ENCODE measurements at places on chromosomes 16 and 17.
A peak's percentile ranks its signal among the peaks of the same experiment; 100 is the strongest.

- peak; percentile 18 for DNase-seq
Measured at GRCh38 chr17:6701719-6702118, 11.4 kb downstream of the SLC13A5 start.

GRCh38 chr17:39736319-39737165 lies 1.2 kb upstream of the GRB7 start:
- no peak for DNase-seq

DNA sequence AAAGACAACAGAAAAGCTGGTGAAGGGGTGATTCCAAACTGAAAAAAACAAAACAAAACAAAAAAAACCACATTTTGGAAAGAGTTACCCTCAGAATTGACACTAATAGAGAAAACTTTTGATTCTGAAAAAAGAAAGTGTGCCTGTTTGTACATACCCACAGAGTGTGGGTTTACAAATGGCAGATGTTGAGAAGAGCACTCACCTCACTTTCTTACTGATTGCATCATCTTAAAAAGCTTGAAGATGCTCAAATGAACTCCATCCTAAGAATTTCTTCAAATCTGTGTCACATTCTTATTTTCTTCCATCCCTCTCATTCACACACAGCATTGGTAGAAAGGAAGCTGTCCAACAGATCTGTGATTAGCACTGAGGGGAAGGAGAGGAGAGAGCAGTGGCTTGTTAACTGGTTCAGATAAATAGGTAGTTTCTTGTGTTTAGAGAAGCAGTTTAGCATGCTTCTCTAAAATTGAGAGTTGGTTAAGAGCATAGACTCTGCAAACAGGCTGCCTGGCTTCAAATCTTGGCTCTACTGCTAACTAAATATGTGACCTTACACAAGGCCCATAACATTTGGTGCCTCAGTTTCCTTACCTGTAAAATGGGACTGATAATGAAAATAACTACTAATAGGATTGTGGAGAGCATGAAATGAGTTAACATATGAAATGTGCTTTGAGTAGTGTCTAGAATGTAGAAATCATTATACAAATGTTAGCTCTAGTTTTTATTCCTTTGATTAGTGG lies 6.9 kb downstream of the GNAO1 start:
- no peak for DNase-seq

- no peak for DNase-seq
Measured at GRCh38 chr16:85718682-85719081, 29.9 kb upstream of the GINS2 start.

- no peak for DNase-seq
Measured at GRCh38 chr16:16096121-16096857, 127.0 kb downstream of the ABCC6 start.

DNA sequence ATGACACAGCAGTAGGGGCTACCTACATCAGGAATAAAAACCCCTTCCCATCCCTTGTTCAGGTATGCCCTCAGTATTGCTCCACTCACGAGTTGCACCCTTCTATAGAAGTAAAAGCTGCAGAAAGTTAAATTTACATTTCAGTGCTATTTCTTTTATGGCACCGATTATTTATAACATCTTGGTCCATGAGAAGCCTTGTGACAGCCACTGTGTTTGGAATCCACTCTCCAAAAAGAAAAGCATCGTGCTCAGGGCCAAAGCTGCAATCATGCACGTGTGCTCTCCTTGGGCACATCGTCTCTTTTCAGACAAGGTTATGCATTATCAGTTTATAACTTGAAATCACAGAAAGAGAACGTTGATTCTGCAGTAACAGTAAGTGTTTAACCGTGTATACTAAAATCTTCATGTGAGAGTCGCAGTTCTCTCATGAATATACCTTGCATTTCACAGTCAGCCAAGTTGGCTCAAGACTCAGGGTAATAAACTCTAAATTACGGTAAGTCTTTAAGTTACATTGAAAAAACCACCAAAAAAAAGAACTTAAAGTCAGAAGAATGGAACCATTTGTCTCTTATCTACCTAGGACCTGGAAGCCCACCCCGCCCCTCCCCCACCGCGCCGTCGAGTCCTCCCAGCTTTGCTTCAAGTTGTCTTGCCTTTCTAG lies 189.6 kb downstream of the CPPED1 start:
- DNase-seq = no peak

DNA sequence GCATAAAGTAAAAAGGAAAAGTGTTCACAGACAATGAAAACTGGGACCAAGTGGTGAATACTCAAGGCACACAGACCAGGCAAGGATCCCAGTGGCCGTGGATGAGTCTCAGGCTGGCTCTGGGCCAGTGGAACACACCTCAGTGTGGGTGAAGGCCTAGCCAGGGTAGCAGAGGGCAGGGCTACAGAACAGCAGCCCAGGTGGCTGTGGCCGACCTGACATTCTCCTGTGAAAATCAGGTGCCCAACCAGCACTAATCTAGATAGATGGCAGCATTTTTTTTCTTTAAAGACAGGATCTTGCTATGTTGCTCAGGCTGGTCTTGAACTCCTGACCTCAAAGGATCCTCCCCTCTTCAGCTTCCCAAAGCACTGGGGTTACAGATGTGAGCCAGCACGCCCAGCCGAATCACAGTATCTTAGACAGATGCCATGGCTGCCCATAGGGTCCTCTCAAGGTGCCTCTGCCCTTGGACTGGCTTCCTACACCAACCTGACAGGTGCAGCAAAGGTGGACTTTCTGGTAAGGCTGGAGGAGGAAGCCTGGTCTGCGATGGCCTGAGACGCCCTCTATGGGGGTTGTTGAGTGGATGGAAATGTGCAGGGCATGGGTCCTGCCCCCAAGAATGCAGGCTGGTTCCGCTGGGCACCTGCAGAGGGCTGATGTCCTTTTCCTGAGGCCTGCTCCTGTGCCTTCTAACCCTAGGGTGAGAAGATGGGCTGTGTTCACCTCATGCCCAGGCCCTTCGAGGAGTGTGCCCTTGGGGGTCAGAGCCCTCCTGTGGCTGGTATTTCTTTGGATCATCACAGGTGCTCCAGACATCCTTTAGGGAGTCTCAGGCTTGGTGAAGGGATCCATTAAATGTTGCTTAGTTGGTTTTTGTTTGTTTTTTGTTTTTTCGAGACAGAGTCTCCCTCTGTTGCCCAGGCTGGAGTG lies 3.8 kb upstream of the P4HB start:
- no peak for DNase-seq

DNA sequence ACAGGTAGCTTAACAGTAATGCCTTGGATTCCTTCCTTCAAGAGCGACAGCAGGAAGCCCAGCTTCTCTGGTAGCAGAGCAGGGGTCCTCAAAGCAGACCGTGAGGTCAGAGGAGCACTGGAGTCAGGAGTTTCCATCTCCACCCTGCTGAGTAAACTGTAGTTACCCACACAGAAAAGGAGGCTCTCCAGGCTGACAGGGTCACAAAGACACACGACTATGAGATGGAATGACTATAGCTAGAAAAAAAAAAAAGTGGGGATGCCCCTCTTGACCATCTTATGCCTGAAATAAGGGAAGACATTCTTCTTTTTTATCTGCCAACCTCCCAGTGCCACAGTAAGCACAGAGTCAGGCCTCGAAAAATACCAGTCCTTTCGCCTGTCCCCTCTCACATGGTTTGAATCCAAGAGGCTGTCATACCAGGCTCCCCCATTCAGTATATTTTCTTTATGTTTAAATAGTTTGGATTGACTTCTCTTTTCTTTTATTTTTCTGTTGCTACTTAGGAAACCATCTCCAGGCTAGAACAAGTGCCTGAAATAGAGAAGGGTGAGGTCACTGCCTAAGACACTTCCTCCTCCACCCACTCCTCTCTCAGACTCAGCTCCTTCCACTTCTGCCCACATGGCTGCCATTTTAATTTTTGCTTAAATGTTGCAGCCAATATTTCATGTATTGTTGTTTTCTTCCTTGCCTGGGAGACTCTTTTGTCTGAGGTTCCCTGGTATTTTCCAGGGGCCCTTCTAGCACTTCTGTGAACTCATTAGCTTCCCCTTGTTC lies 707.4 kb downstream of the MAF start:
- DNase-seq = no peak

DNA sequence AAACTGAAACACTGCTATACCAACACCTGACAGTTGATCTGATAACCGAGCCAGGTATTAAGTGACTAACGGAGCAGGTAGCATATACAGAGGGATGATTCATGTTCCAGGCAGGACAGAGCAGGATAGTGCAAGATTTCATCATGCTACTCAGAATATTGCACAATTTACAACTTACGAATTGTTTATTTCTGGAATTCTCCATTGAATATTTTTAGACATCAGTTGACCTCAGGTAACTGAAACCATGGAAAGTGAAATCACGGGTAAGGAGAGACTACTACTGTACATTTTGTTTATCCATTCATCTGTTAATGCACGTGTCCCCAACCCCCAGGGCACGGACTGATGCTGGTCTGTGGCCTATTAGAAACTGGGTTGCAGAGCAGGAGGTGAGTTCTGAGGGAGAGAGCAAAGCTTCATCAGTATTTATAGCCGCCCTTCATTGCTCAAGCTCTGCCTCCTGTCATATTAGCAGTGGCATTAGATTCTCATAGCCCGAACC lies 14.5 kb upstream of the PPM1E start:
- no peak for DNase-seq

DNA sequence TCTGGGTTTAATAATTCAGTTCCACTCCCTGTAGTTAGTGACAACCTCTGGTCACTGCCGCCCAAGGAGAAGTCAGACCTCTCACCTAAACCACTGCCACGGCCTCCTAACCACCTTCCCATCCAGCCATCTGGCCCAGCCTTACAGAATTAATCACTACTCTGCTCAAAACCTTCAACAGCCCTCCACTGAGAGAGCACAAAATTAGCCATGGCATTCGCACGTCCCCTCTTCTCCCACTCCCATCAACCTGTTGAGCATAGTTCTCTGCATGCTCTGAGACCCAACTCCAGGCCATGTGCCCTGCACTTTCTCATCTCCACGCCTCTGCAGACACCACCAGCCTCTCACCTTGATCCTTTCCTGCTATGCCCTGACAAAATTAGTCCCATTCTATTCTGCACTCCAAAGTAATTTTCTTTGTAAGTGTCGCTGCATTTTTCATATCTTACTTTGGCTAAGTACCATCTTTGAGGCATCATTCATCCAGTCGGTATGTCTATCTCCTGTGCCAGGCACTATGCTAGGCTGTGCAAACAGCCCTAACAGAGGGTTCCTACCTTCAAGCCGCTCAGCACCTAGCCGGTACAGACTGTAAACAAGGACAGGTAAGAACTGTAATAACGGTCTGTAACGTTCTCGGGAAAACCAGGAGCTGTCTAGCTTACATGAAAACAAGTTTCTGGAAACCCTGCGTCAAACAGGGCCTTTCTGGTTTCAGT lies 963 bp downstream of the COPRS start:
- no peak for DNase-seq

- peak; percentile 10 for DNase-seq
Measured at GRCh38 chr17:29390851-29391631, 878 bp downstream of the TAOK1 start.

Measured in activated CD4-positive, alpha-beta T cell treated with anti-CD3 and anti-CD28 coated beads for 4 hours (primary cell).